ENCODE measurements at places on chromosomes 1 and 21.

DNA sequence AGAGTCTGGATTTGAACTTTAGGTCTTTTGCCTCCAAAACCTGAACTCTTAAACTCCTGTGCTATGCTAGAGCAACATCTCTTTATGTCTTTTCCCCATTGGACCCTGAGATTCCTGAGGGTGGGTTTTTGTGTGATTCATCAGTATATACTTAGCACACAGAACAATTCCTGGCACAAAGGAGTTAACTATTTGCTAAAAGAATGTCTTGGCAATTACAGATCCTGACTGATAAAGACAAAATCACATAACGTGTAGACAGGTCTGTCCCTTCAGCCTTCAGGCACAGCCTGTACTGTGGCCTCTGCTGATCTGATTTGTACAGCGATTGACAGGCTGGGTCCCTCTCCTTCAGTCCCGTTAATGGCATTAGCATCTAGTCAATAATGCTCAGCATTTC lies 162.4 kb upstream of the BEND5 start:
- no peak for DNase-seq

DNA sequence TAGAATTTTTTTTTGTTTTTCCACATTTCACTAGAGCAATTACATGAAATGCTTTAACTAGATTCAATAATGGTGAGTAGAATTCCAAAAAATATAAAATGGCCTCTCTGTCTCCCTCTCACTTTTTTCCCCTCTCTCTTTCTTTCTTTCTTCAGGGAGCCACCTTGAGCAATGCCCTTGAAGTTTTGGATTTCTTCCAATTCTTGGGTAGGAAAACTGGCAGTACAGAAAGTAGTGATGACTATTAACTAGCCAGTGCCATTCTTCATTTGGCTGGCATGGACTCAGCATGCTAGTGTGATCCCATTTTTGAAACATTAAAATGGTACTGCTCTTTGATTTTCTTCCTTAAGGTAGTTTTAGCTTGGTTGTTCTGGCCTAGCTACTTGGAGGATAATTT lies 4.5 kb upstream of the FNBP1L start:
- no peak for DNase-seq

DNA sequence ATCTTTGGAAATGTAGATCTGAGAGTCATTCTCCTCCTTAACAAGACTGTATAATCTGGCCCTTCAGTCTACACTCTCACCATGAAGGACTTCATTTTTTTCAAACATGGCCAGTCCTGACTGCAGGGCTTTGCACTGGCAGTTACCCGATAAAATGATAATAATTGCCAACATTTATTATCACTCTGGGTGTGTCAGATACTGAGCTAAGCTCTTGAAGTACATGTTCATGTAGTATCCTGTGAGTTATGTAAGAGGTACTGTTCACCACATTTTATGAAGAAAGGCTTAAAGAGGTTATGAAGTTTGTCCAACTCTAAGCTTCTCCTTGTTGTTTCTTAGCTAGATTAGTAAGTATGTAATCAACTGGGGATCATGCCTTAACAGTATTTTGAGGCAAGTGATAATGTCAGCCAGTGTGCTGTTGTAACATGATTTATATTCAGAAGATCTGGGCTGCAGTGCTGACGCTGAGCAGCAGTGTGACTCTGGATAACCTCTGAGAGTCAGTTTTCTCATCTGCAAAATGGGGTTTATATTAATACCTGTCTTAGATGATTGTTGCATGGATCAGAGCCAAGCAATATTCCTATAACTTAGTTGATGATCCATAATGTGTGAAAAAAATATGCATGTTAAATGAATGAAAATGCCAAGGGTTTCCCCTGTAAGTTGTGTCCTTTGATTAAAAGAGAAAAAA lies 42.1 kb upstream of the LEPR start:
- no peak for DNase-seq

GRCh38 chr1:176785791-176786190 lies 322.8 kb downstream of the PAPPA2 start:
- no peak for DNase-seq

DNA sequence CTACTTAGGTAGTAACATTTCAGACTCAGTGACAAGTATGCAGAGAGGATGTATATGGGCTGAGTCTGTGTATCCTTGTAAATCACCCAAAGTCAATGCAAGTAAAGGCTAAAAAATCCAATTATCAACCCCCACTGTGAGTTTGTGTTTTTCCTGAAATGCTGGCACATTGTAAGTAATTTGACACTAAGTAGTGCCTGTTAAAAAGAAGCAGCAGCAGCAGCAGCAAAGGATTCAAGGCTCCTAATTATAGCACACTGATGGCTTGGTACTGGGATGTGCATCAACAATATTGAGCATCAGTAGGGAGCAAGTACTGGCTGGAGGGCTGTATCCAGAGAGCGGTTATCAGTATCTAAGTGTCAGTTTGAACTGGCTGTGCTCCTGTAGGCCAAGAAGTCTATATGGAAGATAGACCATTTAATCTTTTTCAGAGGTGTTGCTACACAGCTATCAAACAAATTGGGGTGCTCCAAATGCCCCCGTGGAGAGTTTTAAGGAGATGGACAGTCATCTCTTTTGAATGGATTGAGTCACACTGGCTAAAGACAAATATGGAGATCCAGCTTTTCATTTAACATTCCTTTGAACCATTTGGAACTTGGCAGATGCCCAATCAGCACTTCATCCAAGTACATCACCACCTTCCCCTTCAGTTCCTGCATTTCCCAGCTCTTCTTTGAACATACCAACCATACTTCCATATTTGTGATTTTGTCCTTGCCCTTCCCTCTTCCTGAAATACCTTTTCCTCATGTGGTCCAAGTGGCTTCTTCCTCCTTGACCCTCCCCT lies 241.2 kb upstream of the ST6GALNAC5 start:
- DNase-seq: no peak
